ENCODE measurements at places on chromosomes 7 and 10.

DNA sequence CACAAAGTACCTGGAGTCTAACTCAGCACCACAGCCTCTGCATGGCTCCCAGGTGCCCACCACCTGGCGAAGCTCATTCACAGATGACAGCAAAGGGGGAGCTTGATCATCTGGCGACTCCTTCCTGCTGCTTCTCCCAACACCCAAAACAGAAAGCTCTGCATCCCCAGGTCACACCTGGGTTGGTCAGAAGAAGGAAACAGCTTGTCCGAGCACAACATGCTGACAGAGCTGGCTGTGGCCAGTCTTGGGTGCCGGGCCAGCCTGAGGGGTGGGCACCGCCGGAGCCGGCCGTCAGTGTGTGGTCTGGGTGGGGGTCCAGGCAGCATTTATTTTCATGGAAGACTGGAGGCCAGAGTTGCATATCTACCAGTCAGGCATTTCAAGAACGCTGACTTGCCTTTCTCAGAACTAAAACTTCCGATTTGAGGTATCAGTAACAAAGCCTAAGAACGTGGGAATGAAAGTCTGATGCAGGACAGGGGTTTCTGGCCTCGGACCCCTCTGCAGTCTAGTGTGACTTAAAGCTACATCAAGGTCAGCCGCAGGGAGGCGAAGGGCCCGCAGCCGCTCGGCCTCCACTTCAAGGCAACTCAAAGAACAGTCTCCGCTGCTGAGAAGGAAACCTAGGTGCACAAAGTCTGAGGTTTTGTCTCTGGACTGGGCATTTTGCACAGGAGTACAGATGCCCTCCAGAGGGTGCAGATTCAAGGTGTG, 109.6 kb downstream of the CYTH3 start:
- no peak for DNase-seq

DNA sequence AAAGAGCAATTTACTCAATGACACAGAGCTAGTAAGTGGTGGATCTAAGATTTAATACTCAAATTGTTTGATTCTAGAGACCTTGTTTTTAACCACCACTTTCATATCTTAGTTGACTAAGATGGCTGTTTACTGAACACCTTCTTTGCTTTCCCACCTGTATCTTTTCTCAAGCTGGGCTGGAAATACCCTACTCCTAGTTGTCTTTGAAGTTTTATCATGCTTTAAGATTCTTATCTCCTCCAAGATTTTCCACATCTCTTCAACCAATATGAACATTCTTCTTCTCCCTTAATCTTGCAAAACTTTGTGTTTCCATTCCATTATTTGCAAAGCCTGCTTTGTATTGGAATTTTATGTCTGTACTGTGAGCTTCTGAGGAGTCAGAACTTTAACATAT, 157.9 kb downstream of the NXPH1 start:
- DNase-seq = no peak

GRCh38 chr10:12412666-12413368, 63.5 kb downstream of the CAMK1D start:
- no peak for DNase-seq

GRCh38 chr7:6395898-6396595, 51.7 kb downstream of the DAGLB start:
- no peak for DNase-seq

- DNase-seq = no peak
These were observed 166.3 kb upstream of the RNF32 start for GRCh38 chr7:156474241-156474743.

DNA sequence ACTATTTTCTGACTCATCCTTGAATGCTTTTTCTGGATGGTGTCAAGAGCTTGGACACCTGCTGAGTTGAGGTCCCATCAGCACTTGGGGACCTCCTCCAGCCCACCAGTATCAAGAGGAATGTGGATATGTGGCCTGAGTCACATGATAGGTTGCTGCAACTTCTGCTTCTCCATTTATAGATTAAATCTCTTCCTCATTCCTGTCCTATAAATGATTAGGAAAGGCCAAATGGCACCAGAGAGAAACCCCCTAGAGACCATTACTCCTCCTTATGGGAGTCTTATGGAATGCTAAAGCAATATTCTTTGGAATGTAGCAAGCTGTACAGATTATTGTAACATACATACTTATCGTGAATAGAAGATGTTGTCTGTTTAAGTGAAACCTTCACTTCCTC, 85.6 kb downstream of the NEUROD6 start:
- DNase-seq = no peak

- peak; percentile 38 for DNase-seq
These were observed 2.7 kb downstream of the MXI1 start for GRCh38 chr10:110209926-110210673.
